CD4-positive, alpha-beta T cell treated with Interleukin-4 for 1 hour (primary cell): ENCODE measurements at places on chromosomes 6 and 20.

DNA sequence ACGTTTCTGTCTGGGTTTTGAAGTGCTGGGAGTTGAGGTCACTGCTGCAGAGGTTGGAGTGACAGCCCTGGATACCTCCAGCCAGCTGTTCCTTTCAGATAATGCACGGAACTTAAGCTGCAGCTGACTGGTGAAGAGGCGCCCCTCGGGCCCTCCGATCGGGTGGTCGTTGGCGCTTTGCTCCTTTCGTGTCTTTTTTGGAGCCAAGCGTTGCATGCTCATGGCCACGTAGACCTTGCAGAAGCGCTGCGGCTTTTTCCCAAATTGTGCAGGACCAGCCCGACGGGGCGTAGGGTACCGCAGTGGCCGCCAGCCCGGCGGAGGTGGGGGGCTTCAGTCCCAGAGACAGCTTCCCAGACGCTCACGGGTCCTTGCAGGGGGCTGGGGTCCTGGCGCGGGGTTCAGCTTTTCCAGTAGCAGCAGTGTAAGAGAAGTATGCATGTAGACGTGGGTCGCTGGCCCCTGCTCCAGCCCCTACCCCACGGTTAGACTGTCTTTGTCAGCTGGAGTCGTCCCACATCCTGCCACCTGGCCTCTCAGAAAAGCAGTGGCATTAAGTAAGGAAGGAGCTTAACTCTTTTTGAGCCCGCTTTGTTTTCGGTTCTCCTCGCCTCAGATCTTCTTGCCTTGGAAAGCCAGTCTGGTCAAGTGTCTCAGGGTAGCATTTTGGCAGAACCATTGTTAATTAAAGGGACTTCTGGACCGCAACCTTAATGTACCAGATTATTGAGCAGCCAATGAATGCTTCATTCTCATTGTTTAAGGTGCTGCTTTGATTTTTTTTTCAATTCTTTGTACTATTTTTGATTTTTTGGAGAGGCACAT, 838 bp downstream of the TNFAIP3 start:
- DNase-seq: peak; percentile 68

GRCh38 chr20:61246269-61246668, 5.8 kb upstream of the CDH4 start:
- DNase-seq: no peak

GRCh38 chr6:46080111-46080510, 49.7 kb upstream of the ENPP4 start:
- DNase-seq: no peak

GRCh38 chr6:52509281-52510212, 67.3 kb downstream of the TRAM2 start:
- DNase-seq: no peak

DNA sequence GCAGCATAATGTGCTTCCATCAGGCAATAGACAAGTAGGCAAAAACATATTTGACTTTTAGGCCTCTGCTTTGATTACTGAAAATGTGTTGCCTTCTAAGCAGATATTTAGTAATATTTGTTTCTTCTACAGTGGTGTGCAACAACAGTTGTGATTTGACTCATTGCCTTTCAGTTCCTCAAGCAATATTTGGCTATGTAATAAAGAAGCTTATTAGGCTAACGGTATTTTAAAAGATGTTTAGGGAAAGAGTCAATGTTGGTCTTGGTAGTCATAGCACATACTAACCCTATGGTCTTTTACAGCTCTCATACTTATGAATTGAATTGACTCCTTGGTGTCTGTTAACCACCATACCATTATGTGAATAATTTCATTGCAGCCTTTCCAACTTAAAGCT, 124.1 kb downstream of the GRIK2 start:
- no peak for DNase-seq

- DNase-seq: peak; percentile 83
Measured at GRCh38 chr6:14660806-14661579, 543.4 kb downstream of the CD83 start.

DNA sequence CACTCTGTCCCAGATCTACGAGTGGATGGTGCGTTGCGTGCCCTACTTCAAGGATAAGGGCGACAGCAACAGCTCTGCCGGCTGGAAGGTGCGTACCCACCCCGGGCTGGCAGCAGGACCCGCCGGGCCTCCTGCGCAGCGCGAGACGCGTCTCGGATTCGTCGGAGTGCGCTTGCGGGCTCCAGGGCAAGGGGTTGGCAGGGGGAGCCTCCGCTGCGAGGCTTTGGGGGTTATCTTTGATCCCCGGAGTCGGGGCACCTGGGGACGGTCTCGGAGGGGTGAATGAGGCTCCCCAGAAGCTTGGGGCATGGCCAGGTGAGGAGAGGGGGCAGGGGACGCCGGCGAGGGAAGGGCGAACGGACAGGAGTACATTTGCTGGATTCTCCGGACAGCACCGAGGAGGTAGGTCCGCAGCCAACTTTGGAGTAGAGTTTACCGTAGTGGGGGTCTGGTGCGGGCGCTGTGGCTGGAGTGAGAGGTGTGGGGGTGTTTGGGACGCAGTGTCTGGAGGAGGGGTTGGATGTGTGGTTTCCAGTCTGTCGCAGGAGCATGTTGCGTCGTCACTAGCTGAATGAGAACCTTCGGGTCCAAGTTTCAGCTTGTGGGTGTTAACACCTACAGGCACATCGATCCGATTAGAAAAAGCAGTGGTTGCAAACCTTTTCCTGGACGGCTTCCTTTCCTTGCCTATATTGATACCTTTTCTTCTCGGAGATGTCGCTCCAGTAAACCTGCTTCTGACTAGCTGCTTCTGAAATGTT, 1.2 kb downstream of the FOXO3 start:
- DNase-seq: no peak

DNA sequence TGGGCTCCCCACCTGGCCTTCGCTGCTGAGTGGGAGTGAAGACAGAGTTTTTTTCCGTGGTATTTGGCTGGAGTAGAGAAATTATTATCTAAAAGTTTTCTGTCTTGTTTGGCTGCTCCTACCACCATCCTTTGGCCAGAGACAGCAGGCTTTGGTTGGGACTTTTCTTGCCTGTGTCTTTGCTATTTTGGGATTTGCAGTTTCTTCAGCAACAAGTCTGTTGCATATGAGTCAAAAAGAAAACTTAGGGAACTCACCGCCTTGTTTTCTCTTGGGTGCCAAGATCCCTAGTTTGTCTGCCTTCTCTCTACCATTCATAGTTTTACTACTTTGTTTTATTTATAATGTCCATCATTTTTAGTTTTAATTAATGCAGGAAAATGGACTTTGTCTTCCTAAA, 683.8 kb downstream of the DOK5 start:
- no peak for DNase-seq
